ENCODE measurements at places on chromosomes 2 and 18. TPM values are rescaled to one million over a fixed set of nuclear protein-coding genes. Genes with fewer than 3 reads are reported as not detected.
A peak's percentile ranks its signal among the peaks of the same experiment; 100 is the strongest.

Gene IL36RN
- not detected for total RNA-seq

Gene C18orf54
- 3.7 TPM for total RNA-seq

Gene AQP12B
- not detected for total RNA-seq

GRCh38 chr2:215601990-215602721 lies 166.3 kb upstream of the FN1 start:
- peaks cover 74% of the 10 kb centered on the region for H3K4me1 ChIP-seq
- H3K36me3 ChIP-seq: no peaks in the 10 kb centered on the region
- peak overlapping the region; percentile 57 for H3K27ac ChIP-seq
- no peak overlapping the region for H3K4me3 ChIP-seq
- H3K27me3 ChIP-seq: no peaks in the 10 kb centered on the region

GRCh38 chr2:226325526-226325925 lies 474.1 kb downstream of the IRS1 start:
- H3K4me3 ChIP-seq: no peak overlapping the region
- H3K27ac ChIP-seq: no peak overlapping the region
- no peaks in the 10 kb centered on the region for H3K36me3 ChIP-seq
- no peaks in the 10 kb centered on the region for H3K4me1 ChIP-seq
- no peak for DNase-seq

- H3K27me3 ChIP-seq: no peaks in the 10 kb centered on the region
- no peak overlapping the region for H3K27ac ChIP-seq
- no peak for DNase-seq
Measured at GRCh38 chr2:149451417-149452165, 121.2 kb downstream of the LYPD6 start.

GRCh38 chr2:111019381-111019780 lies 101.3 kb upstream of the BCL2L11 start:
- H3K4me1 ChIP-seq: no peaks in the 10 kb centered on the region
- DNase-seq: no peak
- peaks cover 37% of the 10 kb centered on the region for H3K27me3 ChIP-seq

DNA sequence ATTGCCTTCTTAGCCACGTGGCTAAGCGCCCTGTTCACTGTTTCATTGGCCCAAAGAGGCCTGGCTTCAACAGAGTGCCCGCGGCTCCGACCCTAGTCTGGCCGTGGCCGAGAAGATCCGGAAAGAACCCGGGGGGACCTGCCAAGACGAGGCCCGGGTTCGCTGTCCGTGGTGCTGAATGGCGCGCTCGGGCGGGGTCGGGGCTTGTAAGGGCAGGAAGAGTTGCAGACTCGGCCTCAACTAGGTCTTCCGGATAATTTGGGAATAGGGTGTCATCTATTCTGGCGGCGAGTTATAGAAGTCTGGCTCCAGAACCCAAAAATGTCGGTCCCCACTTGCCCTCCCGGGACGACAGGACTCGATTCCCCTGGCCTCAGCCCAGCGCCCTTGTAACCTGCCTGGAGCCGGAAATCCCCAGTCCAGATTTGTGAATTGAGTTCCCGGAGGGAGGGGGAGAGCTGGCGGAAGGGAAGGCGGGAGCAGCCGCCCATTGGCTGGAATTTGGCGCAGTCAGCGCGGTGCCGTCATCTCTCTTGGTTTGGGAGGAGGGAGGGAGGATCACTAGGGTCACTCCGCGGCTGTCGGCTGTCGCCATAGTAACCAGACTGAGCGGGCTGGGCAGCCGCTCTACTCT lies 3.5 kb downstream of the CDK5R2 start:
- H3K4me1 ChIP-seq: peaks cover 20% of the 10 kb centered on the region
- H3K4me3 ChIP-seq: no peak overlapping the region
- peaks cover 71% of the 10 kb centered on the region for H3K27me3 ChIP-seq
- no peak overlapping the region for H3K27ac ChIP-seq
- no peak for DNase-seq
- peaks cover 3% of the 10 kb centered on the region for H3K36me3 ChIP-seq

DNA sequence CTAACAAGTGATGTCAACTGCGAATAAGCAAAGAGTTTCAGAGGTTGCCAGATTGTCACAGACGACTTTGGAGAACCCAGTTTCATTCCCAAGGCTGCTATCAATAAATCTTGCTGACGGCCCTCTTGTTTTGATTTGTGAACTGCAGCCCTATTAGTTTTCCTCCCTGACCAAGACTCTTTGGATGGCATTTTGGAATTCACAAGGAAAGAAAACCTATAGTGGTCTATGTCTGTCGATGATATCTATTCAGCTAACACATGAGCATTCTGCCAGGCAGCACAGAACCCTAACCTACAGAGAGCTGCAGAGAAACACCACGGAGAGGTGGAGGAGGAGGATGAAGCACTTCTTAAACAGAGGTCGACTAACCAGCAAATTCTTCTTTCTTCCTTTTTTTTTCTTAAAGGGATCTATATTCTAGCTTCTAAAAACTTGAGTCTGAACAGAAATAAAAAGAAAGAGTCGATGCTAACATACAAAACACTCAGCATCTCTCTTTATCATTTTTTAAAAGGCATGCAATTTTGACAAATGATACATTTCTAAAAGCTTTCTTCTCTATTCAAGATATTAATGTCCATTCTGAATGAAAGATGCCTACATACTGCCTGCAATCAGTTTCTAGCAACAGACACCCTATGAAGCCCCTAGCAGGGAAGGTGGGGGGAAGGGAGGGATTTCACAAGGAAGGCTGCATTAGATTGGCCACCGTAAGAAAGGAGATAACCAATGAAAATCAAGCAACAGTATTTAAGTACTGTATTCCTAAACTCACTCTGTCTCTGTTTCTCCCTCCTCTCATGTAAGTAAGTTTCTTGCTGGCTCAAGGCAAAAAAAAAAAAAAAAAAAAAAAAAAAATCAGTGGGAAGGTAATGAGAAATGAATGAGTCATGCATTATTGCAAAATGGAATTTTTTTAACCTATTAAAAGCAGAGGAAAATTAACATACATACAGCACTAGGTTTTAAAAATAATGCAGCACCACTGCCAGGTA lies 83.0 kb upstream of the CHRNA1 start:
- H3K36me3 ChIP-seq: no peaks in the 10 kb centered on the region
- peak overlapping the region; percentile 79 for H3K4me3 ChIP-seq
- H3K27me3 ChIP-seq: no peaks in the 10 kb centered on the region
- no peak for DNase-seq
- H3K4me1 ChIP-seq: peaks cover 43% of the 10 kb centered on the region

DNA sequence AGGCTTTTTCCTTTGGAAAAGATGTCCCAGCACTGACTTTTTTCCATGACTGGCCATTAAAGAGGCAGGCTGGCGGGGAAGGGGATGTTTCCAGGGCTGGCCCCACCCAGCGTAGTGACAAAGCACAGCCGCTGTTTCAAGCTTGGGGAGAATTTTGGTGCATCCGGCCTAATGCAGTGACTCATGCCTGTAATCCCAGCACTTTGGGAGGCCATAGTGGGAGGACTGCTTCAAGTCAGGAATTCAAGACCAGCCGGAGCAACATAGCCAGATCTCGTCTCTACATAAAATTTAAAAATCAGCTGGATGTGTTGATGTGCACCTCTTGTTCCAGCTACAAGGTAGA lies 78.0 kb upstream of the SH3BP4 start:
- no peak for DNase-seq
- no peak overlapping the region for H3K27ac ChIP-seq
- H3K27me3 ChIP-seq: peaks cover 4% of the 10 kb centered on the region
- no peak overlapping the region for H3K4me3 ChIP-seq

DNA sequence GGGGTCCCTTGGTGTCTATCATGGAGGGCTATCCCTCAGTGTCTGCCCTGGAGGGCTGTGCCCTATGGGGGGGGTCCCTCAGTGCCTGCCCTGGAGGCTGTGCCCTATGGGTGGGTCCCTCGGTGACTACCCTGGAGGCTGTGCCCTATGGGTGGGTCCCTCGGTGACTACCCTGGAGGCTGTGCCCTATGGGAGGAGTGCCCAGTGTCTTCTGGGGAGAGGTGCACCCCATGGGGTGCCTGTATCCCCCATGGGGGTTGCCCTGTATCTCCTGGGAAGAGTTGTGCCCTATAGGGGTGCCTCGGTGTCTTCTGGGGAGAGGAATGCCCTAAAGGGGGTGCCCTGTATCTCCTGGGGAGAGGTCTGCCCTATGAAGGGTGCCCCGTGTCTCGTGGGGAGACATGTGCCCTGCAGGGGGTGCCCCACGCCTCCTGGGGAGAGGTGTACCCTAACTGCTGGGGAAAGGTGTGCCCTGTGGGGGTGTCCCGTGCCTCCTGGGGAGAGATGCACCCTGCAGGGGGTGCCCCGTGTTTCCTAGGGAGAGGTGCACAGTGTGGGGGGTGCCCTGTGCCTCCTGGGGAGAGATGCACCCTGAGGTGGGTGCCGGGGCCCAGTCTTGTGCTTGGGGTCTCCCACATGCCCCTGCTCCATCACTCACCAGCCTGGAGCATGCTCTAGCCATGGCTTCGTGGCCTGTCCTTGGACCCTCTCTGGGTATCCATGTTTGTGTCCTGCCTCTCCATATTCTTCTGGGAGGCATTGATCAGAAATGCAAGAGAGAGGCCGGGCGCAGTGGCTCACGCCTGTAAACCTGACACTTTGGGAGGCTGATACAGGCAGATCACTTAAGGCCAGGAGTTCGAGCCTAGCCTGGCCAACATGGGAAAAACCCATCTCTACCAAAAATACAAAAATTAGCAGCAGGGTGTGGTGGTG lies 215.6 kb downstream of the HDAC4 start:
- peak; percentile 84 for DNase-seq
- H3K27ac ChIP-seq: no peak overlapping the region
- no peak overlapping the region for H3K4me3 ChIP-seq
- no peaks in the 10 kb centered on the region for H3K27me3 ChIP-seq
- peaks cover 22% of the 10 kb centered on the region for H3K36me3 ChIP-seq

DNA sequence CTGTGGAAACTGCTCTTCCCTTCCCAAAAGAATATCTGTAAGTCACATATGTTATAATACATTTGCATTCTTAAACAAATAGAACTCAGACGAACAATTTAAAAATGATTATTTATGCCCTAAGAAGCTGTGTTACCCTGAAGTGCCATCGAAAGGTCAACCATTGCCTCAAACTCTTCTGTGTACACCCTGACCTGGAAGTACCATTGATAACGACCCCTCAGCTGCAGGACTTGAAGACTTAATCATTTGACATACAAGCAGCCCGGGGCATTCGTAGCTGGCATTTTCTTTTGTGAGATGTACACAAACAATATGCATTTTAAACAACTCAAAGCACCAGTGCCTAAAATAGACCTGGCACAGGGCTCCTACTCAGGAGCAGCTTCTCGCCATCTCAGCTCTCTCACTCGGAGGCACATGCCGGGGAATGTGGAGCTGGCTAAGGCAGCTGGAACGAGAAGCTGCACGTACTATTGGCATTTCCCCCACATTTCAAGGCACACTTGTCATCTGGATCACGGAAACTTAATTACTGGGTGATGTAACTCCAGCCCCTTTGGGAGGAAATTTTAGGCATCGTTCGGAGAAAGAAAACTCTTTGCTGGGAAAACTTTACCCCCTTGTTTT lies 170.0 kb upstream of the GALNT5 start:
- H3K4me1 ChIP-seq: peaks cover 3% of the 10 kb centered on the region
- H3K4me3 ChIP-seq: no peak overlapping the region
- no peak for DNase-seq
- H3K27me3 ChIP-seq: peaks cover 8% of the 10 kb centered on the region
- H3K36me3 ChIP-seq: no peaks in the 10 kb centered on the region

- H3K27ac ChIP-seq: no peak overlapping the region
- no peaks in the 10 kb centered on the region for H3K27me3 ChIP-seq
- no peaks in the 10 kb centered on the region for H3K36me3 ChIP-seq
Measured at GRCh38 chr2:147550995-147551731, 293.7 kb upstream of the ACVR2A start.

GRCh38 chr2:121429927-121430520 lies 100.7 kb upstream of the RNU4ATAC start:
- H3K36me3 ChIP-seq: peaks cover 16% of the 10 kb centered on the region
- H3K27ac ChIP-seq: no peak overlapping the region
- H3K4me3 ChIP-seq: no peak overlapping the region
- H3K27me3 ChIP-seq: no peaks in the 10 kb centered on the region
- H3K4me1 ChIP-seq: peaks cover 5% of the 10 kb centered on the region
- DNase-seq: no peak

DNA sequence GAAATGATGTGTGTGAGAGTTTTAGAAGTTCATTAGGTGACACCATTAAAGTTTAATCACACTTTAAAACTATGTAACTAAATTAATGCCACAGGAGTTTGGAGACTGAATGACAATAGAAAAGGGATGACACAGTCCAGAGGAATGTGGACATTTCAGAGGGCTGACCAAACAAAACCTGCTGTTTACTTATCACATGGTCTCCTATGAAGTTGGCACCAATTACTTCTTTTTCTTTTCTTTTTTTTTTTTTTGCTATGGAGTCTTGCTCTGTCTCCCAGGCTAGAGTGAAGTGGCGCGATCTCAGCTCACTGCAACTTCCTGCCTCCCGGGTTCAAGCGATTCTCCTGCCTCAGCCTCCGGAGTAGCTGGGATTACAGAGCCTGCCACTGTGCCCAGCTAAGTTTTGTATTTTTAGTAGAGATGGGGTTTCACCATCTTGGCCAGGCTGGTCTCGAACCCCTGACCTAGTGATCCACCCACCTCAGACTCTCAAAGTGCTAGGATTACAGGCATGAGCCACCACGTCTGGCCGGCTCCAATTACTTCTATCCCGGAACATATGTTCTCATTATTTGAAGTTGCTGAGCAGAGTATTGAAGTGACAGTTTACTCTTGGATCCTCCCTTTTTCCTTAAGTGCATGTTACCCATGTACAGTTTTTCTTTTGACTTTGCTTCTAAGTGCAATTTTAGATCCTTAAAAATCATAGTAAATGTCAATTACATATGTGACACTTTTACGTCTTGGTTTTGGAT lies 4.3 kb downstream of the AGPS start:
- H3K36me3 ChIP-seq: no peaks in the 10 kb centered on the region
- H3K4me1 ChIP-seq: peaks cover 64% of the 10 kb centered on the region
- H3K4me3 ChIP-seq: peak overlapping the region; percentile 37
- peak overlapping the region; percentile 90 for H3K27ac ChIP-seq
- no peak for DNase-seq

DNA sequence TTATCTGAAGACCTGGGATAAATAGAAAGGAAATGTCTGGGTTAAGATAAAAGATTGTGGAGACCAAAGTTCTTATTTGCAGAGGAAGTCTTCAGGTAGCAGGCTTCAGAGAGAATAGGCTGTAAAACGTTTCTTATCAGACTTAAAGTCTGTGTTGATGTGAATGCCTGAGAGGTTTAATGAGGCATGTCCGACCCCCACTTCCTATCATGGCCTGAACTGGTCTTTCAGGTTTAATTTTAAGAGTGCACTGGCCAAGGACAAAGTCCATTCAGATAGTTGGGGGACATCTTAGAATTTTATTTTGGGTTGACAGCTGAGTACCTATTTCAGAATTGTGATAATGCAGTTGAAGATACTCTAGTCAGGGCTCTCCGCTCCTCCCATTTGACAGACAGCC lies 92.1 kb downstream of the ATL2 start:
- H3K27me3 ChIP-seq: peaks cover 3% of the 10 kb centered on the region
- H3K4me1 ChIP-seq: no peaks in the 10 kb centered on the region
- no peaks in the 10 kb centered on the region for H3K36me3 ChIP-seq
- no peak overlapping the region for H3K4me3 ChIP-seq
- H3K27ac ChIP-seq: no peak overlapping the region
- DNase-seq: no peak

DNA sequence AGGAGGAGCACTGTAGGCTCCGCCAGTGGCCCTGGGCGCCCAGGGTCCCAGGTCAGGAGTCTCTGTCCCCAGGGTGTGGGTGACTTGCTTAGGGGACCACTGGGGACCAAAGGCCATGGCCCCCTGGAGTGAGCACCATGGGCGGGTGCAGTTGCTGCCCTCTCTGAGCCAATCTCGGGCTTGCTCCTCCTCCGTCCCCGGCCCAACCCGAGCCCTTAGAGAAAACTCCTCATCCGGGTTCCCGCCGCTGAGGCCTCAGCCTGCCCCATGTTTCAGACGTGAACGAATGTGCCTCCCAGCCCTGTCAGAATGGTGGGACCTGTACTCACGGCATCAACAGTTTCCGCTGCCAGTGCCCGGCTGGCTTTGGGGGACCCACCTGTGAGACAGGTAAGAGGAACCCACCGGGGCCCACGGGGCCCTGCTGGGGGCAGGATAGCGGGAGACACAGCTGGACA lies 38.6 kb downstream of the SNED1 start:
- H3K27me3 ChIP-seq: peaks cover 48% of the 10 kb centered on the region
- no peak overlapping the region for H3K27ac ChIP-seq
- DNase-seq: no peak

All from chondrocyte (in vitro differentiated cells).